ENCODE measurements at places on chromosomes 4 and X. TPM values are rescaled to one million over a fixed set of nuclear protein-coding genes. Genes with fewer than 3 reads are reported as not detected.

Gene MSX1
- total RNA-seq: 0.99 TPM

Gene DCLK2
- total RNA-seq: 18.4 TPM

Gene ASMT
- 0.37 TPM for total RNA-seq

Gene F8A2
- not detected for total RNA-seq

Gene STBD1
- 2.5 TPM for total RNA-seq

Gene THAP6
- total RNA-seq: 44.0 TPM

Gene TRIM61
- 4.9 TPM for total RNA-seq

Gene ASIC5
- total RNA-seq: not detected

Gene CCDC120
- total RNA-seq: 11.2 TPM

Gene HEPH
- 6.3 TPM for total RNA-seq

Gene PNMA6F
- total RNA-seq: 1.2 TPM

Gene OTUD6A
- 17.9 TPM for total RNA-seq

Gene LDOC1
- 14.9 TPM for total RNA-seq

Gene SPANXB1
- 49.4 TPM for total RNA-seq

Gene ERCC6L
- total RNA-seq: 1.6 TPM

Gene AKAP14
- total RNA-seq: 50.3 TPM

Gene PRKG2
- 2.4 TPM for total RNA-seq

Gene CDX4
- 0.25 TPM for total RNA-seq

Gene RAB41
- 4.3 TPM for total RNA-seq

Gene NALF2
- total RNA-seq: 4.1 TPM

Gene CITED1
- total RNA-seq: 593 TPM

Gene CFAP99
- 30.5 TPM for total RNA-seq

Gene GIMD1
- not detected for total RNA-seq

Gene GAGE13
- total RNA-seq: 2.0 TPM

Gene EFNB1
- total RNA-seq: 14.6 TPM

Gene RAPGEF2
- total RNA-seq: 38.9 TPM

Gene NLGN4X
- total RNA-seq: 10.4 TPM

Gene GATA1
- total RNA-seq: not detected

Gene OCIAD1
- total RNA-seq: 126 TPM

Gene MFAP3L
- 41.4 TPM for total RNA-seq

Gene ART3
- total RNA-seq: 52.5 TPM

Gene ADH4
- not detected for total RNA-seq

Gene MUC7
- not detected for total RNA-seq

Gene USP17L30
- total RNA-seq: not detected

Gene CLDN34
- total RNA-seq: 4.3 TPM

Gene STARD8
- total RNA-seq: 2.3 TPM

Gene XK
- total RNA-seq: 4.3 TPM

Gene NPY5R
- total RNA-seq: 0.93 TPM

Gene MXRA5
- 0.68 TPM for total RNA-seq

Gene ESX1
- 46.2 TPM for total RNA-seq

Gene CPZ
- 2.0 TPM for total RNA-seq

All from testis (tissue), 5 donors.